ENCODE measurements at places on chromosomes 6 and 20. TPM values are rescaled to one million over a fixed set of nuclear protein-coding genes. Genes with fewer than 3 reads are reported as not detected.
A peak's percentile ranks its signal among the peaks of the same experiment; 100 is the strongest.

DNA sequence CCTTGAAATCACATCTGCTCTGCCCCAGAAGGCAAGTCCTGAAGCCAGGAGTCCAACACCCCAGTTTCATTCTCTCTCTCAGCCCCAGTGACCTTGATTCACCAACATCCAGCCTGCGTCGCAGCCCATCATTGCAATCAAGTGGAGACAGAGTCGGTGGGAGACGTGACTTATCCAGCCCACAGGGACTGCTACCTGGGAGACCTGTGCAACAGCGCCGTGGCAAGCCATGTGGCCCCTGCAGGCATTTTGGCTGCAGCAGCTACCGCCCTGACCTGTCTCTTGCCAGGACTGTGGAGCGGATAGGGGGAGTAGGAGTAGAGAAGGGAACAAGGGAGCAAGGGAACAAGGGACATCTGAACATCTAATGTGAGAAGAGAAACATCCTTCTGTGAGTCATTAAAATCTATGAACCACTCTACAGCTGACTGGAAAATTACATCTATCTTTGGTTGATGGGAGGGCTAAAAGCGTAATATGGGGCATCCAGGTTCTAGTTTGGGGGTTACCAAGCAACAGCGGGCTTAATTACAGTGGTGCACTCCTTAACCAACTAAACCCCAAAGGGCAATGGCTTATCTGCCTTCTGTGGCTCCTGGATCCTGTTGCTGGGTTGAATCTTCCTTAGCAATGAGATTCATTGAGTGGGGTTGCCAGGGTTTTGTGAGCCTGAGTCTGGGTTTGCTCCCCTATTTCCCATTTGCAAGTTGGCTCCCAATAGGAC, 2.5 kb downstream of the LY6G6D start:
- no peaks in the 10 kb centered on the region for H3K4me1 ChIP-seq
- no peaks in the 10 kb centered on the region for H3K27me3 ChIP-seq
- H3K4me3 ChIP-seq = no peak overlapping the region
- H3K36me3 ChIP-seq = no peaks in the 10 kb centered on the region
- DNase-seq = no peak
- H3K27ac ChIP-seq = no peak overlapping the region

DNA sequence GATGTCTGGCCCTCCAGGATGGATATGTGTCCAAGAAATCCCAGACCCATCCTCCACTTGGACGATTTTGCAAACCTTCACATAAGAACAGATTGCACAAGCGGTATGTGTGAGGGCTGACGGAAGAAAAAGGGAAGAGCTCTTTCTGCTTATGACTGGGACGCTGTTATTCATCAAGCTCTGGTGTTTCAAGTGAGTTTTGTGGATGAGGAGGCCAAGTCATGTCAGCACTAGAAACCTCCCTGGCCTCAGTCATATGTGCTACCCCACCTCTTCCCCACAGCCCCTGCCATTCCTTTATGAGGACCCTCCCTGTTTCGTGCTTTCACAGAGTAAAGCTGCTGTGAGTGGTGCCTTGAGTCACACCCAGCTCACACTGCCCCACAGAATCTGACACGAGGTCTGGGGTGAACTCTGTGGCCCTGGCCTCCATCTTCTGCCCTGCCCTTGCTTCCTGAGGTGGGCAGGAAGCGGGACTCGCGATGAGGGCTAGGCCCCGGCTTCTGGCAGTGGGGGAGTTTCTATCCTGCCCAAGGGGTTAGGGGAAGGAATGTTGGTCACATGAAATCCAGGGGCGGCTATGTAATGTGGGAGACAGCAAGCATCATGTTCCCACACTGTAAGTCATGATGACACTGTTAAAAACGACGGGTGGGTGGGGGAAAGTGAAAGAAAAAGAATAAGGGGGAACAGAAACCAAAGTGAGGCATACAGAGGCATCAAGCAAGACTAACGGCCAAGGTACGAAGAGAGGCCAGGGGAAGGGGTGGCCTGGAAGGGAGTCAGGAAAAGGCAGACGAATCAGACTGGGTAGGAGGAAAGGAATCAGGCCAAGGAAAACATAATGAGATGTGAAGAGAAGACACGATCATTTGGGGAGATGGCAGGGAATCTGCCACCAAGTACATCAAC, 78.1 kb downstream of the PRDM1 start:
- no peaks in the 10 kb centered on the region for H3K27me3 ChIP-seq
- H3K36me3 ChIP-seq = no peaks in the 10 kb centered on the region
- DNase-seq = peak; percentile 43
- no peak overlapping the region for H3K4me3 ChIP-seq
- no peaks in the 10 kb centered on the region for H3K4me1 ChIP-seq

The FERMT1 gene
- total RNA-seq = 0.77 TPM

DNA sequence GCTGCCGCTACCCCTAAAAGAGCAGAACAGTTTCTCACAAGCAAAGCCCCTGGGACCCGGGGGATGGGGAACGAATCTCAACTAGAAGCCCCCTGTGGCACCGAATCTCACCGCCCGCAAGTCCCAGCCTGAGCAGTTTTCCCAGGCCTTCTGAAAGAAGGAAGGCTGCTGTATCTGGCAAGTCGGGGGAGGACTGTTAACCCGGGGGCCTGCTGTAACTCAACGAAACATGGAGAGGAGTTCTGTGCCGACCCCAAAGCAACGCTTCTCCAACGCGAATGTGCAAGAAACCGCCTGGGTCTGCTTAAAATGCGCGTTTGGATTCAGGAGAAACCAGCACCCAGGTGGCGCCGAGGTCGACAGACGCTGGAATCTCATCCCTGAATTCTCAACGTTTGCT, 34.2 kb downstream of the DLL1 start:
- H3K4me3 ChIP-seq = no peak overlapping the region
- H3K36me3 ChIP-seq = no peaks in the 10 kb centered on the region
- H3K27ac ChIP-seq = no peak overlapping the region

The ABHD16B gene
- total RNA-seq = not detected

The VIP gene
- 0.59 TPM for total RNA-seq

GRCh38 chr20:37564388-37565133, 36.9 kb upstream of the BLCAP start:
- peaks cover 9% of the 10 kb centered on the region for H3K27me3 ChIP-seq
- no peaks in the 10 kb centered on the region for H3K4me1 ChIP-seq
- DNase-seq = peak; percentile 44
- H3K27ac ChIP-seq = no peak overlapping the region
- H3K36me3 ChIP-seq = no peaks in the 10 kb centered on the region

The SCUBE3 gene
- total RNA-seq = not detected

The ELMO2 gene
- 59.0 TPM for total RNA-seq

The NINL gene
- 5.0 TPM for total RNA-seq

DNA sequence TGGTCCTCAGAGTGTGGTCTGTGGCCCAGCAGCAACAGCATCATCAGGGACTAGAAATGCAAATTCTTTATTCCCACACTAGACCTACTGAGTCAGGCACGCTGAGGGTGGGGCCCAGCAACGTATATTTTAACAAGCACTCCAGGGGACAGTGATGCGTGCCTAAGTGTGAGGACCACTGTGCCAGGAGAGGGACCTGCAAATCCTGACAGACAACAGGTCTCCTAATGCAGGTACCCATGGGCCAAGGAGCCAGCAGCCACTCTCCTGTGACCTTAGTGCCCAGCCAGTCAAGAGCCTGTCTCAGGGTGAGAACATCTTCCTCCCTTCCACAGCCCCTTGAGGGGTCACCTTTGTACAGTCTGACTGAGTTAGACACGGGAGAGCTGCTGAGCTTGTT, 8.0 kb upstream of the MYLK2 start:
- no peaks in the 10 kb centered on the region for H3K4me1 ChIP-seq
- no peak for DNase-seq
- H3K36me3 ChIP-seq = no peaks in the 10 kb centered on the region
- H3K27ac ChIP-seq = peak overlapping the region; percentile 42
- H3K4me3 ChIP-seq = no peak overlapping the region

DNA sequence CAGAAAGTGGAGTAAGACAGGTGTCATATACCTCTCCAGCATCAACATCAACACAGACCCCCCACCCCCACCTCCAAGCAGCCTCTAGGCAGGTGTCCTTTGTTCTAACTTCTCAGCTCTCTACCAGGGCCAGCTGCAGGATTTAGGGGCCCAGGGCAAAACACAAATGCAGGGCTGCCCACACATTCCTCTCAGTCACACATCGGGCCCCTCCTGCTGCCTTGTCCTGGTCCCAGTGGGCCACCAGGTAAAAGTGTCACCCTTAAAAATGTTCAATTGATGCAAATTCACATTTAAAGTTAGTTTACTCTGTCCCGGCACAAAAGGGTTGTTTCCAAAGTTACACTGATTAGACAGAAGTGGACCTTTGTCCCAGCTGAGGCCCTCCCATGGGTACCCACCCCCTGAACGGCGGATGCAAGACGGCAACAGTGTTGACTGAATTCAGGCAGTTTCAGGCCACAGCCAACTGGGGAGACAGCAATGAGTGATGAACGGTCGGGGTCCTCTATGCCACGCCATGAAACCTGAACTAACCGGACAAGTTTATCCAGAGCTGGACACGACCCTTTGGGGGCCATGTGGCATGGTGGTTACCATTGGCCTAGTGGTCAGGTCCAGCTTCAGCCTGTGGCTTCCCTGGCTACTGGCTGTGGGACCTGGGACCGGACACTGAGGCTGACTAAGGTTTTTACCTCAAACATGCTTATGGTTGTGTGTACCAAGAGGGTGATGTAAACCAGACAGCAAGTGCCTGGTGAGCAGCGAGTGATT, 52.2 kb upstream of the UNC93A start:
- DNase-seq = no peak
- H3K36me3 ChIP-seq = no peaks in the 10 kb centered on the region
- H3K4me3 ChIP-seq = no peak overlapping the region
- H3K4me1 ChIP-seq = no peaks in the 10 kb centered on the region
